Stimulated activated CD4-positive, alpha-beta T cell treated with anti-CD3 and anti-CD28 coated beads, Interleukin-1b, Interleukin-23, amount 100 ng/mL, for 24 hours (primary cell): ENCODE measurements at places on chromosomes 7 and 10.
A peak's percentile ranks its signal among the peaks of the same experiment; 100 is the strongest.

GRCh38 chr7:106071356-106071998 is 40.6 kb downstream of the SYPL1 start:
- peak; percentile 11 for DNase-seq

DNA sequence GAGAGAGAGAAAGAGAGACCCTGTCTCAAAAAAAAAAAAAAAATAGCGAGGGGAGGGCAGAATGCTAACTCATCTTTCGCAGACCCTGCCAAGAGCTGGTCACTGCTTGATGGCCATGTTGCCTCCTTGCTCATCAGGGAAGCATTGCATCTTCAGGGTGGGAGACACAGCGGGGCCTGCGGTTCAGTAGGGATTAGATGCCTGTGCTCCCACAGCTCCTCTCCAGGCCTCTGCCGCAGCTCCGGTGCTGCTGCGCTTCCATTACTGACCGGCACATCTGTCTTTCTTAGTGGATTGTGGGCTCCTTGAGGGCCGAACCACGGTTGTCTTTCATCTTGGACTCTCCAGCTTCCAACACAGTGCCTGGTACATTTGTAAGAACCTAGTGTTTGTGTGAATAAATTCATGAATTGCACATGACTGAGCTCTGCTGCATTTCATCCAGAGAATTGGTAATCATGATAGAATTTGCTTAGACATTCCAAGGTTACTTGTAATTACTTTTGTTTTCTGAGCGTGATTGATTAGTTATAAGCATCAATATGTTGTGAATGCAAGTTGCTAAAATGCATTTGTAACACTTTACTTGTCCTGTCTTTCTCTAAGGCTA is 16.8 kb downstream of the HK1 start:
- no peak for DNase-seq

- DNase-seq, result peak; percentile 51
Observed at GRCh38 chr10:103069453-103070331, 123.4 kb downstream of the NT5C2 start.

GRCh38 chr10:5467634-5468255 is 31.6 kb downstream of the CALML5 start:
- DNase-seq, result no peak

DNA sequence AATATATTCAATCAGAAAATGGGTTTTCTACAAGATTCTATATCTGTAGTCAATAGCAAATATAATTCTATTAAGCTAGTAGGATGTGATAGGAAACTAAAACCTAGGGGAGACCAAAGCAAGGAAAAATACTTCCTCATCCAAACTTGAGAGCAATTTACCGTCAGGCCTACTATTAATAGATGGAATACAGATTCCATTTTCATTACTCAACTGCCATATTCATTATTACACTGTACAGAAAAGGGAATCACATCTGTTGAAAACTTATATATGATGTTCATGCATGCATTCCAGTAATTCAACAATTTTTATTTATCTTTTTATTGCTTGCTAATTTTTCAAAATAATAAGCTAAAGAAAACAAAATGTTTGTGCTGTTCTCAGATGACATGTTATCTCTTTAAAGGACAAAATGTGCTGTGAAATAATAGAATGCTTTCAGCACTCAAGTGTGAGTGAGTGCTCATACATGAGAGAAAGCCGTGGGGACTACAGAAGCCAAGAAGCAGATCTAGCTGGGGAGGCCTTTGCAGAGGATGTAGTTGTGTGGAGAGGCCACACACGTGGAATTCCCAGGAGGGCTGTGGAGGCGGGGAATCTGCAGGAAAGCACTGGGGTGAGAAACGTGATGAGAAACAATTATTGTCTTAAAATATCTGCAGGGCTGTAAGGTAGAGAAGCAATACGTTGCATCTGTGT is 110.0 kb downstream of the EGFR start:
- DNase-seq, result no peak

GRCh38 chr10:92091965-92092364 is 168.4 kb downstream of the BTAF1 start:
- no peak for DNase-seq

- no peak for DNase-seq
Observed at GRCh38 chr10:72344932-72345331, 9.8 kb downstream of the DNAJB12 start.

GRCh38 chr7:120077777-120078176 is 195.2 kb upstream of the KCND2 start:
- DNase-seq, result no peak

DNA sequence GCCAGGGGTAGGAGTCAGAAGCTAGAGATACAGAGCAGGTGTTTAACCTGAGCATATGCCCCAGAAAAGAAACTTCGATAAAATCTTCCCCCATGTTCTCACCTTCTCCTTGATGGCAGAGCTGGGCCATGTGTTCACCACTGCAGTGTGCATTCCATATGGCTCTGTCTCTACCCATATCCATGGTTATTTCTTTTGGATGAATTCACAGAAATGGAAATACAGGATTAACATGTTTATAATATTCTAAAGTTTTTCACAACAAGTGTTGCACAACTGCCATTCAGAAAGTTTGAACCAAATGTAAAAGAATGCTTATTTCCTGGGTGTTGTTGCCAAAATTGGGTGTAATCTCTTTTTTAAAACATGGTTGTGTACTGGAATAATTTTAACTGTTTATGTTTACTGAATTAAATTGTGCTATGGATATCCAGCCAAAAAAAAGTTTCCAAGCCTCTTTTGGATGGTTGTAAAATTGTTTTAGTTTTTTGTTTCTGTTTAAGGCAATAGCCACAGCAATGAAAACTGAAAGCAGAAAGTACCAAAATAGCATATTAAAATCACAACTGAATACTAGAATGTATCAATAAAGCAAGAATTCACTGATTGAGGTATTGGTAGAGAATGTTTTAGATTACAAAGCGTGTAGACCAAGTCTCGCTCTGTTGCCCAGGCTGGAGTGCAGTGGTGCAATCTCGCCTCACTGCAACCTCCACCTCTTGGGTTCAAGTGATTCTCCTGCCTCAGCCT is 19.9 kb upstream of the CCNY start:
- DNase-seq, result no peak

DNA sequence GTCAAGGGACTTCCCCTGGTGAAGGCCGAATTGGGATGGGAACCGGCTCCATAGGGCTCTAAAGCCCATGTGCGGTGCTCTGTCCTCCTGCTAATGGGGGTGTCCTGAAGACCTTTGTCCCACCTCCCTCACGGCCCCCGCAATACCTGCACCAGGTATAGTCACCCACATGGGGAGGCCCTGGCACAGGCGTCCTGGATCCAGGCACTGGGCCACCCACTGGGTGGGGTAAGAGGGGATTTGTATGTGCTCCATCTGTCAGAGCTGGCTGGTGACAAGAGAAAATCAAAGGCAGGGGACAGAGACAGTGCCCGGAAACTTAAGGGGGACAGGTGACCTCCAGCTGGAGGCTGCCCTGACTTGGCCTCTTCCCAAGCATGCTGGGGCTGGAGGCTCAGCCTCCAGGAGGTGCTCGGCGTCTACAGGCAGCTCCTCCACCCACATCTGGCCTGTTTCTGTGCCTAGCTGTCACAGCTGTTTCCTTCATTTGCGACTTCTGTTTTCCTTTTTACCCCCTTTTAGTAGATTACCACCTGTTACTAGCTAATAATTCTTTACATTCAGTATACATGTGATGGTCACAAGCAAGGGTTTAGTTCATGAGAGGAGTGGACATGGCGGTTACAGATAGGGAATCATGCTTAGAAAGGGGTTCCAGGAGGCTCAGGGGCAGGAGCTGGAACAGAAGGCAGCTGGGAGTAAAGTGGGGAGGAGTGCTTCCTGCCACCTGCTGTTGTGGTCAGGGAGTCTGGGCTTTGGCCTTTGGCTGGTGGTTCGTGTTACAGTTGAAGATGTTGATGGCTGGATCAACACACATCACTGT is 2.3 kb upstream of the CUZD1 start:
- no peak for DNase-seq

GRCh38 chr7:50448823-50449222 is 1.3 kb downstream of the FIGNL1 start:
- no peak for DNase-seq

DNA sequence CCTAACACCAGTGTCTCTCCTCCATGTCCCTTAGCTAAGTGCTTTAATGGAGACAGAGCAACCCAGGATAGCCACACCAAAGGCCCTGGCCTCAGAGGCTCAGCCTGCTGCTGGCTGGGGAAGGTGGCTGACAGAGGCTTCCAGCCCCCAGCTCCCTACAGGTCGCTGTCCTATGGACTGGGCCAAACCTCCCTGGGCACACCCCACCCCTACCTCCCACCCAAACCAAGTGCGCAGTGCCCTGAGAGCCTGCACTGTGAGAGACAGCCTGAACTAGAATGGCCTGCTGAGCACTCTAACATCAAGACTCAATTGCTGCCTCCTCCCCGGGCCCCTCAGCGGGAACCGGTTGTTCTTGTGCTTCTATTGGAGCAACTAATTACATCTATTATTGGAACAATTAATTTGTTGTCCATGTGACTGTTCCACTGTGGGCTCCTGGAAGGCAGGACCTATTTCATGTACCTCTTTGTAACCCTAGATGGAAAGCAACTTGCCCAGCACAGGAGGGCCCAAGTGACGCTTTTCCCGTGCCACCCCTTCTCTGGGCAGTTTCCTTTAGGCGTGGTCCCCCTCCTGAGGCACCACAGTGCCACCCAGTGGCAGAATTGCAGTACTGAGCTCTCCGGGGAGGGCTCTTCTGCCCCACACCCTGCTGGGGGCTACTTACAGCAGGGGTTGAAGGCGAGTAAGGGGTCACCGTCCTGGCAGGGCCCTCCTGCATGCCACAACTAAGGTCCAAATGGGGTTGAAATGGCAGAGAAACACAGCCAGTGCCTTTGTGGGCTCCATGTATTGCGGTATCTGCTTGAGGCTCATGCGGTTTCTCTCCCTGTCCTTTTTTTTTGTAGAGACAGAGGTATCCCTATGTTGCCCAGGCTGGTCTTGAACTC is 63.7 kb upstream of the WAPL start:
- DNase-seq, result peak; percentile 50

DNA sequence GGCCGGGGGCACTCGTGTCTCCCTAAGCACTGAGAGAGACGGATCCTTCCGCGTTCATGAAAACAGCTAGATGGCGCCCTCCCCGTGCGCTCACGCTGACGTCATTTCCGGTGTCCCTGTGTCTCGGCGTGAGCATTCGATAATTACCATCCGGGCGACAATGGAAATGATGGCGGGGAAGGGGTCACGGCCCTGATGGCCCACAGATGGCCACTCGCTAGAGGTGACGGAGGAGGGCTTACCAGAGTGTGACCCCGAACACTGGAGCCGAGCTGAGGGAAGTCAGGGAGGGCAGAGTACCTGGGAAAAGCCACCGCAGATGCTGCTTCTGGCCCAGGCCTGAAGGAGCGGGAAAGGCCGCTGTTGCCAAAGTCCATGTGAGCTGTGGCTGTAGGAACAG is 222.9 kb downstream of the TCERG1L start:
- DNase-seq, result no peak

DNA sequence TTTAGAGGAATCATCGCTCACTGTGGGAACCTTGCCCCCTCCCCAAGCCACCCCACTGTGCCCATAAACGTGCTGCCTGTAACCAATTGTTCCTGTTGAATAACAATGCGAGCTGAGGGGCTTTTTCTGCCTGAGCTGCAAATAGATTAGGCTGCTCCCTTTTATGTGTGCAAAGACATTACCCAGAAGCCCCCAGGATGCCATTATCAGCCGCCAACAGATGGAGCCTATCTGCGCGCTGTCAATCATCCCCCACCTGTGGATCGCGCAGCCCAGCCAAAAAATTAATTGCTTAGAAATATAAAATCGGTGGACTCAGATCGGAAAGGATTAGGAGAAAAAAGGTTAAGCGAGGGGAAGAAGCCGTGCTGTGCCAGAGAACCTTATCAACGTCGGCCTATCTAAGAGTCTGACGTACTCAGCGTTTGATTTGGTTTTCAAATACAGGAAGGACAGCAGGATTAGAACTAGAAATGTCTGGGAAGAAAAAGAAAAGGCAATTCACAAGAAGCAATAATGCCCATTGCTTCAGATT is 167.3 kb upstream of the MYO3A start:
- DNase-seq, result no peak

GRCh38 chr7:105493196-105493922 is 28.7 kb downstream of the PUS7 start:
- DNase-seq, result no peak

DNA sequence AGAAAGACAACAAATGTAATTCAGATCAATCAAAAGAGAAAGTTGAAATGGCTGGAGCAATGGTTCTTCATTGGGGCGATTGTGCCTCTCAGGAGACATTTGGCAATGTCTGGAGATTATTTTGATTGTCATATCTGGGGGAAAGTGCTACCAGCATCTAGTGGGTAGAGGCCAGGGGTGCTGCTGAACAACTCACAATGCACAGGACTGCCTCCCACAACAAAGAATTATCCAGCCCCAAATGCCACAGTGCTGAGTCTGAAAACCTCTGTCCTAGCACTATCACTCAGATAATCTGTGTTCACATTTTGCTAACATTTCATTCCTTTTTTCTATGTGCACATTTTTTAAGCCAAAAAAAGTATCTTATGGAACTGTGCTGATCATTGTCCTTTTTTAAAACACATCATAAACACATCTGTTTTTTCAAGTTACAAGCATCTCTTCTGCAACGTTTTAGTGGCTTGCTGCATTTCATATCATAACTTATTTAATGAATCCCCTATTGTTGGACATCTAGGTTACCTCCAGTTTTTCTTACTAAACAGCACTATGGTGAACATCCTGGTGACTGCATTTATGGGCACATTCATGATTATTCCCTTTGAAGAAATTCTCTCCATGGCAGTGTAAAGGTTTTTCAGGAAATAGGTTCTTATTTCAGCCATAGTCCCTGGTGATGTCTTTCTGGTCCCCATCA is 114.2 kb downstream of the C10orf105 start:
- no peak for DNase-seq

DNA sequence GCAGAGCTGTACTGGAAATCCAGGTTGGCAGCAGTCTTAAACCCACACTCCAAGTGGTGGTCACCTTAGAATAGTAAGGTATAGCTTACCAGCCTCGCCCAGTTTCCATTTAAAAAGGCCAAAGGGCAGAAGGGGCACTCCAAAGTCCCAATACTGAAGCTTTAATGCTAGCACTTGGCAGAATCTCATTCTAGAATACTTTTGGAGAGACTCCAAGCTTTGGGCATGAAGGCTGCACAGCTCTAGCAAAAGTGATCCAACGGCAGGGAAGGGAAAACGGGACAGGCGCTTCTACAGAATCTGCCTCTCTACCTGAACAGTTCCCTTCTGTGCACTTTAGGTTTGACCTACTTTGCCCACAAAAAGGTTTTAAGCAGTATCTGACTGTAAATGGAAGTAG is 19.7 kb downstream of the SMURF1 start:
- no peak for DNase-seq

GRCh38 chr10:63013755-63014154 is 119.4 kb upstream of the NRBF2 start:
- DNase-seq, result no peak

- DNase-seq, result no peak
Observed at GRCh38 chr10:56116684-56117083, 244.4 kb downstream of the ZWINT start.
